ENCODE measurements at places on chromosomes 11 and 22.
A peak's percentile ranks its signal among the peaks of the same experiment; 100 is the strongest.

DNA sequence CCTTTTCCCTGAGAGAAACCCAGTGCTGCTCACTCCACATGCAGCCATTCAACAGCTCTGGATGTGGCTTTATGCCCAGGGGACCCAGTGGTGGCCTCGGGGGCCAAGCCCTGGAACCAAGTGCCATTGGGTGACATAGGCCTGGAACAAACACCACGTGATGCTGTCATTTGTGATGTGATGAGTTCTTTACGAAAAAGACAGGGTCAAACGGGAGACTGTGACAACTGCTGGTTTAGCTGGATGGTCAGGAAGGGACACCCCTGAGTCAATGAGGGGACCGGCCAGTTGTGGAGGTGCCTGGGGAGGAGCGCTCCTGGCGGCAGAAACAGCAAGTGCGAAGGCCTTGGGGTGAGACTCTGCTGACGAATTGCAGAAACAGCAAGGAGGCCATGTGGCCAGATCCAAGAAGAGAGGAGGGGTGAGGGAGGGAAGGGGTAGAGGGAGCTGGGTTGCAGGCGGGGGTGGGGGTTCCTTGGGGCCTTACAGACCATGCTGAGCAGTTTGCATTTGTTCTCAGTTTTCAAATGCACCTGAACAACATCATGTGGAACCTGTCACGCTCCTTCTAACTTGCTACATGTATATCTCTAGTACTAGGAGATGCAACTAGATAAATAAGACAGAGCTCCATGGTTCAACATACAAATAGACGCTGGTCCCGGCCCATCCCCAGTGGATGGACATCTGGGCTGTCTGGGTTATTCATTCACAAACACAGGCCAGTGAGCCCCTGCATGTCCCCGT lies 56.1 kb downstream of the IGLL5 start:
- no peak for DNase-seq

DNA sequence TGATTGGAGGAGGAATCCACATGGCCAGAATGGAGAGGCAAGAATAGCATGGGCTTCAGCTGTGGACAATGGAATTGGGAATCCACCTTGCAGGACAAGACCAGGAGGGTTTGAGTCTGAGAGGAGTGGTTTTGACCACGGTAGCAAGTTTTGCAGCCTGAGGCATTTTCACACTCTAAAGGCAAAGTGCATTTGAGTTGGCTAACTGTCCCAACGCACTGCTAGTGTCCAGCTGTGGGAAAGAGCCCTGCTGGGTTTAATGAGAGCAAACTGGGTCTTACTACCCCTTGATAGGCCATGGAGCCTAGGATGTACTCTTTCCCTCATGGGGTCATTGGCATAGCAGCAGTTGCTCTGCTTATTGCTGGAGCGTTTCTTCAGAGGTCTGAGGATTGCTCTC lies at the start of gene OR5B2:
Gene OR5B2, minus strand, starts transcription at position 101 of the 400 bp plus-strand sequence. CDS start 4,860 bp downstream, outside the sequence.
- DNase-seq, result no peak

DNA sequence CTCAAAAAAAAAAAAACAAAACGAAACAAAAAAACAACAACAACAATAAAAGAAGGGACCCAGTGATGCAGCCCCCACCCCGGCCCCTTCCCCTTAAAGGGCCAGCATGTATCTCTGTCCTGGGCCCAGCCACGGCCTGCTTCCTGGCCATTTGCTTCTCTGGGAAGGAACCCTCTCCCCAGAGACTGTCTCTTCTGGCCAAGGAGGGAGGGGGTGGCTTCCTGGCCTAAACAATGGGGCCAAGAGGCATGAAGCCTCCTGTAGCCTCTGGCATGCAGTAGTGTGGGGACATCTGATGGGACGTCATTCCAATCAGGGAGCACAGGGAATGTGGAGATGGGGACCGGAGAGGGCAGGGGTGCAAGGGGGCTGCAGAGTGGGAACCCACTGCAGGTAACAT lies 25.5 kb upstream of the PDGFB start:
- DNase-seq, result peak; percentile 22

- no peak for DNase-seq
Observed at GRCh38 chr22:46104170-46104880, 46.0 kb upstream of the PPARA start.

DNA sequence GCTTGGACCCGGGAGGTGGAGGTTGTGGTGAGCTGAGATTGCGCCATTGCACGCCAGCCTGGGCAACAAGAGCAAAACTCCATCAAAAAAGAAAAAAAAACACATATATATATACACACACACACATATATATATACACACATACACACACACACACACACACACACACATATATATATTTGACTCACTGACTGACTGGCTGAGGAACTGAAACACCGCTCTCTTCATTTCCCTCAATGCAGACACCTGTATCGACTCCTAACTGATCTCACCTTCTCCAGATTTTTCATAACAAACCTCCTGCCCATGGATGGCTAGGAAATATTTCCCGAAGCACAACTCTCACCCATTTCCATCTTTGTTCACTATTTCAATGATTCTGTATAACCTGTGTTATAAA lies 140.7 kb upstream of the ANO3 start:
- no peak for DNase-seq

GRCh38 chr11:36296884-36297543 lies 926 bp downstream of the PRR5L start:
- no peak for DNase-seq

DNA sequence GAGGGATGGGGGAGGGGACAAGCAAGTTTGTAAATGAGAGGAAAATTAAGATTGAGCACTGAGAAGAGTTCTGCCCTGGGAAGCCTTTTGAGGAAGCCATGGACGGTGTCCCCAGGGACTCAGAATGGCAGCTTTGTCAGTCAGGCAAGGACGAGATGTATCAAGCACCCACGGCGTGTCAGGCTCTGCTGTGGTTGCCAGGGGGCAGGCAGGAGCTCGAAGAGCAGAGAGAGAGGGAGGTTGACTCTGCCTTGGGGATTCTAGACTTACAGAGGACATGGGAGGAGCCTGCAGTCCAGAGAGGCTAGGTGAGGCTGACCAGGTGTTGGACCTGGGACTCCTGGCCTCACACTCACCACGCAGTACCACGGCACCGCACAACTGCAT lies 29.1 kb upstream of the SYT7 start:
- no peak for DNase-seq

- DNase-seq, result no peak
Observed at GRCh38 chr11:61760946-61761345, 8.5 kb downstream of the MYRF start.

GRCh38 chr22:50305923-50306566 lies 1.4 kb downstream of the PLXNB2 start:
- DNase-seq, result peak; percentile 83

GRCh38 chr11:17387254-17387653 lies 1.2 kb downstream of the KCNJ11 start:
- no peak for DNase-seq

DNA sequence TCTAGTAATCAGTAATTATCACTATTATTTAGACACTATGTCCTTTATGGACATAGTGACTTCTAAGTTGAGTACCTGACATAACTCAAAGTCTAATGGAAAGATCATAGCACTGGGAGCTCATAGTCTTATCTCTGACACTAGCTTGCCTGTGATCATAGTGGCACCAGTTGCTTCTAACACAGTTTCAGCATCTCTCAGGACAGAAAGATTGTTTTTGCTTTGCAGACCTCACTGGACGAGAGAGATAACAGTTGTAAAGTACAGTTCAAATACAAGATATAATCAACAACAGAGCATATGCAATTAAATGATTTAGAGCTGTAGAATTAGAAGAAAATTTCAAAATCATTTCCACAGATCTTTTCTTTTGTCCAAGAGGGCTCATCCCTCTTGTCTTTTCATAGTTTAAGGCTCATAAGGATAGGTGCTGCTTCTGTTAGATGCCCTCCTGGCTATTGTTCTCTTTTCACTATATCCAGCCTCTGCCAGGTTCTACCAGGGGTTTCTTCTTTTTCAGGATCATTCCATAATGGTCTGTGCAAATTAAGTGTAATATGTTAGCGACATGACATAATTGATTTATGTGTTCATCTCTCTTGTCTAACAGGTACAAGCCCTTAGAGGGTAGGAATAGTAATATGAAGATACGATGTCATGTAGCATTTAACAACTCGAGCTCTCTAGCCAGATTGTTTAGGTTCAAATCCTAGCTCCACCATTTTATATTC lies 1175.4 kb upstream of the TENM4 start:
- DNase-seq, result no peak

DNA sequence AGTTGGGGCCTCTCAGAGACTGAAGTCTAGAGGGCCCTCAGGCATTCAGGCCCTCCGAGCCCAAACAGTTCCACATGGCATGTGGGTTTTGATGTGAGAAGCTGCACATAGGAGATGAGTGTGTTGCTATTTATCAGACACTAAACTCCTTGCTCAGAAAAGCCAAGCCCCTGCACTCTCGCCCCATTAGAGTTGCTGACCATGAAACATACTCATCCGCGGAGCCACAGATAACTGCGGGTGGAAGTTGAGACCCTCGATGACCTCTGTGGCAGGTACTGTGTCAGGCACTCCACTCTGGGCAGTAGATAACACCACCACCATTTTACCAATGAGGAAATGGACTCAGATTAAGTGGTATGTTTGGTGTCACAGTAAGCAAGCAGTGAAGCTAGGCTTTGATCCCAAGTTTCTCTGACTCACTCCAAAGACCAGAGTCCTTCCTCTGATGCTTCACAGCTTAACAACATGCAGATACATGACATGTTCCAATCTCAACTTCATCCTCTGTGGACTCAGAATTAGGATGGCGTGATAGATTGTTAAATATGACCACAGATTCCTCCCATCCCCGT lies 202.1 kb downstream of the ADAMTS15 start:
- DNase-seq, result no peak

- peak; percentile 55 for DNase-seq
Observed at GRCh38 chr11:20004866-20005265, 155.4 kb downstream of the DBX1 start.

- DNase-seq, result peak; percentile 85
Observed at GRCh38 chr11:109037856-109038780, 373.2 kb downstream of the DDX10 start.

GRCh38 chr11:64138398-64138797 lies 27.5 kb downstream of the MACROD1 start:
- DNase-seq, result no peak

DNA sequence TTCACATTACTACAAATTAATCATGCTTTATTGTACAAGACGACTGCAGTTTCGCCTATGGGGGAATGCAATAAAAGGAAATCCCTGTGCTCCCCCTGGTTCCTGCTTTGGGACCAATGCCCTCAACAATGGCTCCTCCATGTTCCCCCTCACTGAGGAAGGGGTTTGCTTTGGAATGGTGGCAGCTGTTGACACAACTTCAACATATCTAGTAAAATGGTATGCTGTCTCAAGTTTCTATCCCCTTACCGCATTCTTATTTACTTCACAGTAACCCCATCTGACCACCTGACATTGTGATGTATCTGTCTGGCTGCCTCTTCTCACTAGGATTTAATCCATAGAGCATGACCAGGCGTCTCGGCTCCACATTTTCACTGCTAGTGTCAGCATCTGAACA lies 48.8 kb downstream of the PIWIL3 start:
- no peak for DNase-seq

DNA sequence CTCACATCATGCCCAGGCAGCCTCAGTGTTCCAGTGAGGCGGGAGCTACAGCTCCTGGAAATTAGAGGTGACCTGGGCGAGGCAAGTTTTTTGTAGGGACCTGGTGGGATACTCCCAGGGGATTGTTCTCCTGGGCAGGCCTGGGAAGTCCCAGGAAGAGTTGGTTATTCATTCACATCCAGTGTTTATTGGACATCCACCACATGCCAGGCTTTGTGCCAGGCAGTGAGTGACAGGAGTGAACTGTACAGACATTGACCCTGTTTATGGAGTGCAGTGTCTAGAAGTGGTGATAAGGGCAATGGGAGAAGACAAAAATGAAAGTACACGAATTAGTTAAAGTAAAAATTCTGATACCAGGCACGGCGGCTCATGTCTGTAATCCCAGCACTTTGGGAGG lies 29.4 kb downstream of the YWHAH start:
- DNase-seq, result no peak

GRCh38 chr11:8218840-8219239 lies 44.8 kb downstream of the LMO1 start:
- DNase-seq, result no peak

GRCh38 chr11:92735039-92735438 lies 234.4 kb upstream of the MTNR1B start:
- DNase-seq, result no peak

- DNase-seq, result no peak
Observed at GRCh38 chr11:130473056-130473794, 24.8 kb downstream of the ADAMTS15 start.

DNA sequence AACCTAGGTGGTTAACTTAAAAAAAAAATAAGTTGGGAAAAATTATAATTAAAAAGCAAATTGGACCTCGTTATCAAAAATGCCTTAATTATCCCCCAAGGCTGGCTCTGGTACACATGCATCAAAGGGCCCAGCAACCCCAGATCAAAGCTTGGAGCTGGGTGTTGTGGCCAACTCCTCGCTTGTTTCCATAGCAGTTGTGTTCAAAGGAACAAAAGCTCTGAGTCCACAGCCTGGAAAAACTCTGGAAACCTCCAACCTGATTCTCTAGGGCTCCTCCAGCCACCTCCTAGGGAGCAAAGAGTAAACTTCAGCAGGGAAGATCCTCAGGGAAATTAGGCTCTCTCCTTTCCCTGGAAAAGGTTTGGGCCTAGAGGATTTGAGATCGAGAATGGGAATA lies 149.4 kb downstream of the NXPE2 start:
- DNase-seq, result no peak

DNA sequence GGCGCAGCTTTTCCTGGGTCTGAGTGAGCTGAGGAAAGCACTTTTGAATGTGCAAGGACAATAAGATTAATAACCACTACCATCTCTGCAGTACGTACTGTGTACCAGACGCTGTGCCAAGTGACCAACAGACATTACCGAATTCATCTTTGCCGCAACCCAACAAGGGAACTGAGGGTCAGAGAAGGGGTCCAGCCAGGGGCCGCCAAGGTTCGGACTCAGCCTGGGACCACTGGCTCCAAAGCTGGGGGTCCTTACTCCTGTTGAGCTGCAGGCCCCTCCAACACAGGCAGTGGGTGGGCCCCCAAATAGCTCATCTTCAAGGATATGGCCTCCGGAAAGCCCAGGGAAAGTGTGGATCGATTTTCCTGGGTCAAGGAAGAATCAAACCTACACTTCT lies 55.0 kb upstream of the EMID1 start:
- no peak for DNase-seq

GRCh38 chr11:69692422-69692821 lies 11.4 kb downstream of the FGF19 start:
- no peak for DNase-seq

GRCh38 chr11:27291954-27292636 lies 70.9 kb downstream of the CCDC34 start:
- no peak for DNase-seq
